ENCODE measurements at places on chromosomes 11 and 22.

DNA sequence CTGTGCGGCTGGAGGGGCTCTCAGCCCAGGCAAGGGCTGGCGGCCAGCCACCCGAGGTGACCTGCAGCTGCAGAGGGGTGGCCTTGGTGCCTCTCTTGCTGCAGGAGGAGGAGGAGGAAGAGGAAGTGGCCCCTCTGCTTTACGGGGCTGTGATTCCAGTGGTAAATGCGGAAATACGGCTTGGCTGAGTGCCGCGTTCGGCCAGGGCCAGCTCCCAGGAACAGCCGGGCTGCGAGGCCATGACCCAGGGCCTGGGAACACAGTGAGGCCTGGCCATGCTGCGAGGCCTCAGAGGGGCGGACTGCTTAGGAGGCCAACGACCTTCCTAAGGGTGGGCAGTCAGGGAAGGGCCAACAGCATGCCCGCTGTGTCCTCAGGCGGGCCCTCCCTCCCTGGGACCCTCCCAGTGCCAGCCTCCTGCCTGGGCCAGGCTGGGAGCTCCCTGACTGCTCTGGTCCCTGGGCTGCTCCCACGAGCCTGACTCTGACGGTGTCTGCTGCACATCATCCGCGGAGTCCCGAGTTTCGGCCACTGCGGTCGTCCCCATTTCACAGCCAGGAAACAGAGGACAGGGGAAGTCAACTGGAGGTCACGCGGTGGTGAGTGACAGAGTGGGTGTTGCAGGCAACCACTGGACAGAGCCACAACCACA lies 20.8 kb upstream of the PPARA start:
- no peak for DNase-seq

DNA sequence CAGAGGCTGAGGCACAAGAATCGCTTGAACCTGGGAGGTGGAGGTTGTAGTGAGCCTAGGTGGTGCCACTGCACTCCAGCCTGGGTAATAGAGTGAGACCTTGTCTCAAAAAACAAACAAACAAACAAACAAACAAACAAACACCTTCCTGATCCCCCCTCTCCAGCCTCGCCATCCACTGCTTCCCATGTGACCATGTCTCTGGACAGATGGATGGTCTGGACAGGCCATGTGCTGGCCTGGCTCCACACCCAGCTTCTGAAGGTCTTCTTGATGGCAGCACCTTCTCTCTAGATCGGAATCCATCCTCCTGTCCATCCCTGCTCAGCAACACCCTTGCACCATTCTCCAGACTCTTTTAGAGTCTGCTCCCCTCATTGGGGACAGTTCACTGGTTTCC lies 10.7 kb upstream of the PEX26 start:
- no peak for DNase-seq

GRCh38 chr22:33781411-33781810 lies 138.9 kb downstream of the LARGE1 start:
- no peak for DNase-seq

- DNase-seq = no peak
Observed at GRCh38 chr11:62702246-62702645, 5.0 kb downstream of the BSCL2 start.

- no peak for DNase-seq
Observed at GRCh38 chr22:20810645-20811044, 36.7 kb downstream of the SERPIND1 start.

DNA sequence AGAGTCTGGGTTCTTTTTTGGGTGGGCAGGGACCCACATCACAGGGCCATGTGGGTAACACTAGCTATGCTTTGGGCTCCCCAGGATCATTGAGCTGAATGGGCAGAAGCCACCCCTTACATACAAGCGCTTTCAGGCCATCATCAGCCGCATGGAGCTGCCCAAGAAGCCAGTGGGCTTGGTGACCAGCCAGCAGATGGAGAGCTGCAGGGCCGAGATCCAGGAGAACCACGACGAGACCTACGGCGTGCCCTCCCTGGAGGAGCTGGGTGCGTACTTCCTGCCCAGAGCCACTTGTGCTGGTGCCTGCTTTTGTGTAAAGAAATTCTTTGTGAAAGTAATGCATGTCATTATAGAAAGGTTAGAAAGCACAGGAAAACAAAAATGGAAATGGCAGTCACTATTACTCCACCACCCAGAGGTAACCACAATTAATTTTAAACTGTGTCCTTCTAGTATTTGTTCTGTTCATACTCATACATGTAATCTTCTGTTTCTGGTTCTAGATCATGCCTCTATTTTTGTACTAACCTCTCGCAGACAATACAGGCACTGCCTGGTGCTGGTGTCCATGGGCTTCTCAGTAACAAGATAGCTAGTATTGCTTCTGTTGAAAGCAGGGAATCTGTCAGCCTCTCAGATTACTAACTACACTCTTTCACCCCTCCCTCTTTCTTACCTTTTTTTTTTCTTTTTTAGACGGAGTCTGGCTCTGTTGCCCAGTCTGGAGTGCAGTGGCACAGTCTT lies 13.7 kb downstream of the CRY2 start:
- no peak for DNase-seq

DNA sequence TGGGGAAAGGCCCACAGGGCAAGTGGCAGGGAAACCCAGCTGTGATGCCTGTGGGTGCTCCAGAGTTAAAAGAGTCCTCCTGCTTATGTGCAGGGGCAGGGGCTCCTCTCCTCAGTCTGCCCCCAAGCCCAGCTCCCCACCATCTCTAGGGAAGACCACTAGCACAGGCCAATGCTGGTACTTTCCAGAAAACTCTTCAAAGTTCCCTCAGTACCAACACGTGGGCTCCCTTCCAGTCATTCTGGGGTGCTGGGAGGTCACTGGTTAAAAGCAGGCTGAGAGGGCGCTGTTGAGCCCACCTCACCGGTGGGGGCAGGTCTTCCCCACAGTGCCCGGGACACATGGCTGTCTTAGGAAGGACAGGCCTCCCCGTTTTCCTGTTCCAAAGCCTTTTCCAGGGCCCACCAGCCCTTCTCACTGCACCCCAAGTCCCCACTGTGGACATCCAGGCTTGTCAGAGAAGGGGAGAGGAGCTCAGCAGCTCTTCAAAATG lies 154.6 kb downstream of the TRIM29 start:
- DNase-seq = no peak

GRCh38 chr22:33440756-33441155 lies 382.6 kb upstream of the SYN3 start:
- DNase-seq = no peak
